ENCODE measurements at places on chromosomes 16 and 17.

- no peak for DNase-seq
These were observed 62.3 kb downstream of the PHKB start for GRCh38 chr16:47523342-47524006.

DNA sequence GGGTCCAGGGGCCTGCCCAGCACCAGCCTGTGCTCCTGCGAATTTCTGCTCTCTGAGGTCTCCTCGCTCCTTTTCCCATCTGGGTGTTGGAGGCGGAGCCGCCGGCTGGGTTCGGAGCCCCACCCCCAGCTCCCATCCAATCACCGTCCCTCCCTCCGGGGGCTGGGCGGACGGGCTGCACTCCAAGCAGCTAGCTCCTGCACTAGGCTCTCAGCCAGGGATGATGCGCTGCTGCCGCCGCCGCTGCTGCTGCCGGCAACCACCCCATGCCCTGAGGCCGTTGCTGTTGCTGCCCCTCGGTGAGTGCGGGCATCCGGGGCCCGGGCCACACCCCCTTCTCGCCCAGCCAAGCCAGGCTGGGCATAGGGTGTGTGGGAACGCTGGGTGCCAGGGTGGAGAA lies at the start of gene NRN1L:
TSS of gene NRN1L (plus strand) at position 202 of the 400 bp plus-strand sequence. CDS start at position 221, 19 bp downstream.
- no peak for DNase-seq

DNA sequence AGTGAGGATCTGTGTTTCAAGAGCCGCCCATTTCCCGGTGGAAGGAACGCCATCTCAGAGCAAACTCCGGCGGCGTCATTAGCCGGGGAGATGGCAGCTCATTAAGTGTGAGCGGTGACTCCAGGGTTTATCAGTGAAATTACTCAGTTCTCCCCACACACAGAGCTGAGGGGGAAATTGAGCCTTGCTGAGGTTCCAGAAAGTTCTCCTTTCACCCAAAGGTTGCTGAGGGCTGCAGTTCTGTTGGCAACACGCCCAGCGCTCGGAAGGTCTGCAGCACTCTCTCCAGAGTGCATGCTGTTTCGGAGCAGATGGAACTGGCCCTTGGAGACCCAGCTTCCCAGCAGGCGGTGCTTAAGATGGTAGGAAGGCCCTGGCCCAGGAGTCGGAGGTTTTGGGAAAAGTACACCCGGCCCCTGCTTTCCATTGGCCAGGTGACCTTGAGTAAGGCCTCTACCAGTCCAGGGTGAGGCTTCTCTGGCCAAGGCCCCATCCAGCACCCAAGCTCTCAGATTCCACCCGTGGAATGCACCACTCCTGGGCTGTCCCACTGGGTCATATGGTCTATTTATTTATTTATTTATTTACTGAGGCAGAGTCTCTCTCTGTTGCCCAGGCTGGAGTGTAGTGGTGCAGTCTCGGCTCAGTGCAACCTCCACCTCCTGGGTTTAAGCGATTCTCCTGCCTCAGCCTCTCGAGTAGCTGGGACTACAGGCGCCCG lies 167.7 kb upstream of the CIBAR2 start:
- no peak for DNase-seq

GRCh38 chr17:64402469-64402868 lies 11.8 kb upstream of the PECAM1 start:
- DNase-seq = no peak

GRCh38 chr16:57802341-57803133 lies at the start of gene KIFC3:
TSS of gene KIFC3 (minus strand) at chr16:57802491. CDS start at chr16:57798243, 4,248 bp downstream.
- DNase-seq = peak; percentile 61

DNA sequence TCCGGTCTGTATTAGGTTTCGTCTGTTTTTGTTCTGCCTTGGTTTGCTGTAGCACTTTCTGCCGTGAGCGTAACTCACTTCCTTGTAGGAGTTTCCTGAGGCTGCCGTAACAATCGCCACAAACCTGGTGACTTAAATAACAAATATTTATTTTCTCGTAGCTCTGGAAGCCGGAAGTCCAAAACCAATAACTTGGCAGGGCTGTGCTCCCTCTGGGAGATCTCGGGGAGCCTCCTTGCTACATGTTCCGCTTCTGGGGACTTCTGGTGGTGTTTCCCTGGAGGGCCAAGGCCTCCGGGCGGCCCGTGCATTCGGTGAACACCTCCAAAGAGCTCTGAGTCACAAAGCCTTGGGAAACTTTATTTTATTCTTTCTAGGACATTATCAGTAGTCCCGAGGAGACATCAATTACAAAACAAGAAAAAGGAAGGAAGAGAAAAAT lies 6.8 kb upstream of the WDR45B start:
- DNase-seq = no peak

DNA sequence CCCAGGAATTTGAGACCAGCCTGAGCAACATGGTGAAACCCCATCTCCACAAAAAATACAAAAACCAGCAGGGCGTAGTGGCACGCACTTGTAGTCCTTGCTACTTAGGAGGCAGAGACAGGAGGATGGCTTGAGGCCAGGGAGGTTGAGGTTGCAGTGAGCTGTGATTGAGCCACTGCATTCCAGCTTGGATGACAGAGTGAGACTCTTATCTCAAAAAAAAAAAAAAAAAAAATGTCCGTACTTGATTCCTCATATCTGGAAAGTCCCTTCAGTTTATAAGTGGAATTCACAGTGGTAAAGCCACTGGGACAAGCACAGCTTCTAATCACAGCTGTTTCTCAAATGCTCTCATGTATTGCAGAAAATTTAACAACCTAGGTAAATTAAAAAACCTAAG lies 78.6 kb upstream of the CREBBP start:
- DNase-seq = no peak

GRCh38 chr16:81036751-81037350 lies 1.2 kb downstream of the ATMIN start:
- DNase-seq = peak; percentile 21

GRCh38 chr17:63954402-63955063 lies 18.2 kb downstream of the SCN4A start:
- DNase-seq = peak; percentile 28

- DNase-seq = no peak
These were observed 237.7 kb downstream of the SEC14L1 start for GRCh38 chr17:77378318-77379064.

DNA sequence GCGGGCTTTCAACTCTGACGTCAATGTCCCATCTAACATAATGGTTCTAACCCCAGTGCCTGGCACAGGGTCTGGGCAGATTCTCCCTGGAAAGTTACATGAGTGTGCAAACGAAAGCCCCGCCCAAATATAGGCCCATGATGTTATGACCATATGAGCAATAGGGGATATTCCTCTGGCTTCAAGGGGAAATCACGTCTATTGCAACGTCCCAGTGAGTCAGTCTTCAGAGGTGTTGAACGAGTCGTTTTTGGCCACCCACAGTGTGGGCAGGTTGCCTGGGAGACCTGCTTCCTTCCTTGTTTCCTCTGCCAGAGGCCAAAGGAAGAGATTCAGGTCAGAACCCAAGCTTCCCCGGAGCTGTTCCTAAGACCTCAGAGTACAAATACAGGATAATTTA lies 30.3 kb downstream of the PIK3R5 start:
- peak; percentile 84 for DNase-seq
